ENCODE measurements at places on chromosomes 1 and 21.

DNA sequence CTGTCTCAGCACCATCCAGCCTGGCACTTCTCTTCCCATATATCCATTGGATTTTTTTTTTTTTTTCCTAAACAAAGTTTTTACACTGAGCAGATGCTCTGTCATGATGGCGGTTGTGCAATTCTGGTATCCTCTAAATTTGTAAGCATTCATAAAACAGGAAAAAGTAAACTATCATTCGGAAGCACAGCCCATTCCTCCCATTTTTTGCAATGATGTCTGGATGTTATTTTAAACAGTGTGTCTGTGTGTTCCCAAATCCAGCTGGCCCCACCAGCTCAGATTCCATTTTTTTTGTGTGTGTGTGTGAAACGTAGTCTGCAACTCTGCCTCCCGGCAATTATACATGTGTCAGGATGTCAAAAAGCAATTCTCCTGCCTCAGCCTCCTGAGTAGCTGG is 33.5 kb downstream of the PDPN start:
- DNase-seq, result no peak

DNA sequence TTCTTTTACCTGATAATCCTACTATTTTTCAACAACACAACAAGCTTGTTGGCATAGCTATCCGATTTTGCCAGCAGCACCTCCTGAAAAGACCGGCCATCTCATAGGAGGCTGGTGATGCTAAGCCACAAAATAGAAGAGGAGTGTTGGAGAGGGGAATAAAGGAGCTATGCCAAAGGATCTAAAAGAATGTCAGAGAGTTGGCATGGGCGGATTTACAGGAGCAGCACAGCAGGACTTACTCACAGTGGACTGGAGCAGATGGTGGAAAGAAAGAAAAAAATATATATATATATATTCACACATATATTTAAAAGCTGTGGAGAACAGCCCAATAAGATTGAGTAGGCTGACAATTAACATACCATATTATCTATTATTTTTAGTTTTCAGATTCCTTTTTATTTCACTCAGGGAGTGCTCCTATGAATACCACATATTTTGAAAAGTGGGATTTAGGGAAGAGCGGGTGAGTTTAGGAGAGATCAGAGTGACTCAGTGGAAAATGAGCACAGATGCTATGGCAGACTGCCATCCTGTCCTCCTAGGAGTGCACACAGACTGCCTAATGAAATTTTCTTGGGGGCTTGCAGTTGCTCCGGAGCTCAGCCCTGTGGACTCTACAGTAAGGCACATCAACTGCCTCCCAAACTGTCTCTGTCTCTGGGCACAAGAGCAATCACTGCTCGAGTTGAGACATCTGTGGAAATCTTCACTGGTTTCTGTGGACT is 394.4 kb upstream of the CHRM3 start:
- DNase-seq, result no peak

- no peak for DNase-seq
These were observed 30.4 kb downstream of the PRRX1 start for GRCh38 chr1:170694172-170694926.

DNA sequence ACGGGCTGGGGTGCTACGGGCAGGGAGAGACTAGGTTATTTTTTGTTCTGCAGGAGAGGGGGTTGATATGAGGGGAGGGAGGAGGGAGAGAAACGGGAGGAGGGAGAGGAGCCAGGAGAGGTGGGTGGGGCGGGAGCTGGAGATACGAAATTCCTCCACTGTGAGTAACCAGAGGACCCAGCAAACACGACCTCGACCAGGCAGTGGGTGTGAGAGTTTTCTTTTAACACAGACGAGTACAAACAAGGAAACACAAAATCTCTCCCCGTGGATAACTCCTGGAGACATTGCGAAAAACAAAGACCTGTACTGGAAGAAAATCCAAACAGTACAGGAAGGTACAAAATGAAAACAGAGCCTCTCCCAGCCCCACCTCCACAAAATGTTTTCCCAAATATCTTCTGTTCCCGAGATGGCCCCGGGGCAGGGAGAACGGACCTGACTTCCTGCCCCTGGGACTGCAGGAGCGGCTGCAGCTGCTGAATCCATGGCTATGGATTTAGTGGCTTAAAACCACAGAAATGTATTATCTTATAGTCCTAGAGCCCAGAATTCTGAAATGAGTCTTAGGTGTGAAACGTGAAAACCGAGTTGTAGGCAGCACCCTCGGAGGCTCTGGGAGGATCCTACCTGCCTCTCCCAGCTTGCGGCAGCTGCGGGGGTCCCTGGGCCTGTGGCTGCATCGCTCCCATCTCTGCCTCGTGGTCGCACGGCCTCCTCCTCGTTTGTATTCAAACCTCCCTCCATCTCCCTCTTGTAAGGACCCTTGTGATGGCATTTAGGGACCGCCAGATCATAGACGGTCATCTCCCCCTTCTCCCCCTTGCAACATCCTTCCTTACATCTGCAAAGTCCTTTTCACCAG is 82.2 kb downstream of the RIPK4 start:
- no peak for DNase-seq

- DNase-seq, result no peak
These were observed 34.2 kb downstream of the PCAT6 start for GRCh38 chr1:202844935-202845334.

DNA sequence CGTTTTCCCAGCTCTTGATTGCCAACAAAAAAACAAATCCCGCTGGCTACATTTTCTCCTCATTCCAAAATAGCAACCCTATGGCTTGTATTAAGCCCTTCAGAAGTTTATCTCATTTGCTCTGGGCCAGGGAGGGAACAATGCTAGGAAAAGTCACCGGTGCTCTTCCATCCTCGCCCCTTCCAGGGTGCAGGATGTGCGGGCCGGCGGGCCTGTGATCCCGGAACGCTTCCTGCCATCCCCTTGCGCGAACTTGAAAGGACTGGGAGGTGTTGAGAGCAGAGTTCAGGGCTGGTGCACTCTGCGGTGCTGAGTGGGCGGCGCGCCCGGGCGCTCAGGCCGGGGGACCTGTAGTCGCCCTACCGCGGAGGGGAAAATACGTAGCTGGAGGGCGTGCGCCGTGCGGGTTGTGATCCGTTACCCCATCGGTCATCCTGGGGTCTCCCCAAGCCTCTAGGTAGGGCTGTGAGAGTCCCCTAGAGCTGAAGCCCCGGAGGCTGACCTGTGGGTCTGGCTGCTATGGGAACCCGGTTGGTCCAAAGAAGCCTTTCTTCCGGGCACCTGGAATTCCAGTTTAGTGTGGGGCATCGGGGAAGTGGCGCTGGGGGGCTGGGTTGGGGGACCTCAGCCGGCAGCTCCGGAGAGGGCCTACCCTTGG is 13.1 kb downstream of the NR5A2 start:
- DNase-seq, result no peak

DNA sequence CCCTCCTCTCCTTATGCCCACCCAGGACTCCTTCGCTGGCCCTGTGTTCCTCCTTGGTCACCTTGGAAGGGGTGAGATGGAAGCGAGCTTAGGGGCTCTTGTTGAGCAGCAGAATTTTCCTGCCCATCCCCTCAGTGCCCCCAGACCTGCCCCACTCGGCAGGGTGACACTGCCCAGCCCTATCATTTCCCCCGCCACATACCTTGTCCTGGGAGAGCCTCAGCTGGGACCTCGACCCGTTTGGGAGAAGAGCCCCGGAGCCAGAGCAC is 1.4 kb upstream of the FNDC5 start:
- no peak for DNase-seq

- DNase-seq, result no peak
These were observed 32.8 kb downstream of the SKI start for GRCh38 chr1:2260917-2261316.

- DNase-seq, result no peak
These were observed 7.1 kb downstream of the TMEM54 start for GRCh38 chr1:32894019-32894600.

GRCh38 chr1:161953256-161953920 is 70.3 kb downstream of the OLFML2B start:
- DNase-seq, result no peak

GRCh38 chr1:11616766-11617165 is 37.5 kb downstream of the FBXO2 start:
- DNase-seq, result no peak

- no peak for DNase-seq
These were observed 356.5 kb upstream of the PTBP2 start for GRCh38 chr1:96365076-96365475.

DNA sequence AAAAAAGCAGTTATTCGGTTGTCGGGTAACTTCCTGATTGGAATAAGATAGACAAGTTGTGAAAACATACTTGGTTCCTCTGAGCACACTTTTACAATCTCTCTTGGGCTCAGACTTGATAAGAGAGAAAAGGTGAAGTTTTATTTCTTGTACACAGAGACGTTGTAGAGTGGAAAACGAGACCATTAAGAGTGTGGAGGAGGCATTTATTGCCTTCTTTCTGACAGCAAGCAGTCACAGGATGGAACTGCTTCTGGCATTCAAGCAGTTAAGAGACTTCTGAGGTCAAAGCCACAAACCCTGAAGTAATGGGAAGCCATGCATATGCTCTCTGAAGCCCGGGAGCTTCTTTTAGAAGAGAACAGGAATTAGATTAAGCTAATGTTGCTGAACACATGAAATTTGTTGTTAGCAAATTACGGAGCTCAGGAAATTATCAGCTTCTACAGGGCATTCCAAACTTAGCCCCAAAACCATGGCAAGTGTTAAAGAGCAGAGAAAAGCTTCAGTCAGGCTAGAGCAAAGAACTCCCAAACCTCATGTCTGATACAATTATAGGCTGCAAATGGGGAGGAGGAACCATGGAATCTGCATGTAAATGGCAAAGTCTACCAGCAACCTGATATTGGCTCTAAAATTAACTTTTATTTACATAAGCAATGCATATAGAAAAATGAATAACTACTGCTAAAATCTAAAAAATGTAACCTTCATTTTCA is 26.0 kb downstream of the S1PR1 start:
- DNase-seq, result no peak

- no peak for DNase-seq
These were observed 11.4 kb downstream of the AGMAT start for GRCh38 chr1:15573477-15573876.

GRCh38 chr21:26948194-26948593 is 18.7 kb downstream of the ADAMTS5 start:
- DNase-seq, result no peak

DNA sequence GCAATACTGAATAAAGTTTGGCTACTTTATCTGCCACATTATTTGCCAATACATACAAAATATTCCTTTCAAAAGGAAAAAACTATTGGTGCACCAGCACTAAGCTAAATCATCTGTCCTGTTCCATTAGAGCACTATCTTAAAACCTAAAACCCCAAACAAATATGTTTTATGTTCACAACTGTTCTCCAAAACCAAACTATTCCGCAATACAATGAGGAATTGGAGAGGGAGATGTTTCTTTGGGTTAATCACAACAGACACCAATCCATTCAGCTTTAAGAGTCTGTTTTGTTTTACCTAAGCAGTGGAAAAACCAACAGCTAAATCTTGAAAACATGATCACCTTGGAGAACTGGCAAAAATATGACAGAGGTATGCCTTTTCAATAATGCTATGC is 85.1 kb downstream of the ZNF644 start:
- no peak for DNase-seq

DNA sequence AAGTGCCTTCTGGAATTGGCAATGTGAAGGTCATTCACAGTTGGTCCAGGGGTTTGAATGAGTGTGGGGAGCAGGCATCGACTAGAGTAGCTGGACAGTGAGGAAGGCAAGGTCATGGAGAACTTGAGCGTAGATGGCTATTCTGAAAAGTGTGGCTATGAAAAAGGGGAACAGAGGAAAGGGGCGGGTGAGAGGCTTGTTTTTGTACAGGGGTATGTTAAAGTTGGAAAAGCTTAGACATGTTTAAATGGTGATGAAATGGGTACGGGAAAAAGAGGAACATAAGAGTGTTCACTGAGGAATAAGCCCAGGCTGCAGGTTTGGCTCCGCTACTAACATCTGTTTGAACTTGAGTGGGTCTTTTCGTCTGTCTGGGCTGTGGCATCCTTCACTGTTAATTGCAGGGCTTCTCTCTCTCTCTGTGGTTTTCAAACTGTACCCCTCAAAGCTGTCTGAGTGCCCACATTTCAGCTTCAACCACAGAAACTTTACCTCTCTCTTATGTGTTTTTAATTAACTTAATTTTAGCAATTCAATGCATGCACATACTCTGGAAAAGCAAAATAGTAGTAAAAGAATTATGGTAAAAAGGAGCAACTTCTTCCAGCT is 70.8 kb upstream of the COA6 start:
- no peak for DNase-seq

GRCh38 chr1:174393885-174394284 is 53.9 kb upstream of the GPR52 start:
- no peak for DNase-seq

- DNase-seq, result no peak
These were observed 27.0 kb upstream of the PRSS38 start for GRCh38 chr1:227788271-227789083.

DNA sequence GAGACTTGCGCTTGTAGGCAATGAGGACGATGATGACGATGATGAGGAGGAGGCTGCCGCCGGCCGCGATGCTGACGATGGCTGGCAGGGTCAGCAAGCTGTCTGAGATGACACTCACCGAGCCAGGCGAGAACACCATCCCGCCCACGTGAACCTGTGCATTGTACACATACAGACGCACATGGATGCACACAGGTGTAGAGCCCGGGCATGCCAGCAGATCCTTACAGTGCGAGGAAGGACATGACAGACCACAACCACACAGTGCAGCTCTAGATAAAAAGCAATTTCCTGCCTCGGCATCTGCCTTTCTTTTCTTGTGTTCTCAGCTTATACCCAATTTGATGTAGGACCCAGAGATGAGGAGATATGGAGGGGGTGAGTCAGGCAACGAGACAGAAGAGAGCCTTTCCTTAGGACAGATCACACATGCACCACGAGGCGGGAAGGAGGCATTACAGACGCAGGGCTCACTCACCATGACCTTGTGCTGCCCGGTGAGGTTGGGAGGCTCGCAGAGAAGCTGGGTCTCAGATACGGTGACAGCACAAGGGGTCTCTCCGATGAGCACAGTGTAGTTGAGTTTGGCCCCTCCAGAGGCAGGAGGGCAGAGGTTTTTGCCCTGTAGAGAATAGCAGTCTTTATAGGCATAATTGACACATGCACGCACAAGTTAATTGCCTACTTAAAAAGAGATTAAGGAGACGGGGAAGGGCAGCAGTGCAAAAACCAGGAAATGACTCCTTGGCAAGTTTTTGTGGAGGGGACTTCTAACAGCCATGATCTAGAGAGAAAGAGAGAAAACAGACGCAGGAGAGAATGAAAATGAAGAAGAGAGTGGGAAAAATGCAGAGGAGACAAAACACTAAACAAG is 133.9 kb upstream of the CD34 start:
- no peak for DNase-seq

- DNase-seq, result no peak
These were observed 48.4 kb upstream of the TNFSF18 start for GRCh38 chr1:173099166-173099565.

- no peak for DNase-seq
These were observed 30.0 kb upstream of the NRDC start for GRCh38 chr1:51908499-51908898.

DNA sequence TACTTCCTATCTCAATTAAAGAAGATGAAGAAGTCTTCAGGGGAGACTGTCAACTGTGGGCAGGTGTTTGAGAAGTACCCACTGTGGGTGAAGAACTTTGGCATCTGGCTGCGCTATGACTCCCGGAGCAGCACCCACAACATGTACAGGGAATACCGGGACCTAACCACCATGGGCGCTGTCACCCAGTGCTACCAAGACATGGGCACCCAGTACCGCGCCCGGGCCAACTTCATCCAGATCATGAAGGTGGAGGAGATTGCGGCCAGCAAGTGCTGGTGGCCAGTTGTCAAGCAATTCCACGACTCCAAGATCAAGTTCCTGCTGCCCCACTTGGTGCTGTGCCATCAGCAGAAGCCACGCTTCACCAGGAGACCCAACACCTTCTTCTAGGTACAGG is 15.5 kb upstream of the RNF19B start:
- no peak for DNase-seq
